ENCODE measurements at places on chromosomes 5 and 9. TPM values are rescaled to one million over a fixed set of nuclear protein-coding genes. Genes with fewer than 3 reads are reported as not detected.

GRCh38 chr5:33688066-33688465 is 203.7 kb downstream of the ADAMTS12 start:
- DNase-seq = no peak

DNA sequence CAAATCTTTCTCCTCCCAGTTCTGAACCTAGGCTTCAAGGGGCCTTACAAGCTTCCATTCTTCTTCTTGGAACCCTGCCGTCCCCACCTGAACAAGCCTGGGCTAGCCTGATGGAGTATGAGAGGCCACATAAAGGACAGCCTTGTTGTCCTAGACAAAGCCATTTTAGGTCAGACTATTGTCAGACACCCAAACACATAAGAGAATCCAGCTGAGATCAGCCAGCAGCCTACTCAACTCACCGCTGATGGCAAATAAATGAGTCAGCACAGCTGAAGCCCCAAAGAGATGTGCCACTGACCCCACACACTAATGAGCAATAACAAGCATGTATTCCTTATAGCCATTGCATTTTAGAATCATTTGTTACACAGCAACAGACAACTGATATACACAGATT is 33.8 kb downstream of the SVEP1 start:
- peak; percentile 10 for DNase-seq

DNA sequence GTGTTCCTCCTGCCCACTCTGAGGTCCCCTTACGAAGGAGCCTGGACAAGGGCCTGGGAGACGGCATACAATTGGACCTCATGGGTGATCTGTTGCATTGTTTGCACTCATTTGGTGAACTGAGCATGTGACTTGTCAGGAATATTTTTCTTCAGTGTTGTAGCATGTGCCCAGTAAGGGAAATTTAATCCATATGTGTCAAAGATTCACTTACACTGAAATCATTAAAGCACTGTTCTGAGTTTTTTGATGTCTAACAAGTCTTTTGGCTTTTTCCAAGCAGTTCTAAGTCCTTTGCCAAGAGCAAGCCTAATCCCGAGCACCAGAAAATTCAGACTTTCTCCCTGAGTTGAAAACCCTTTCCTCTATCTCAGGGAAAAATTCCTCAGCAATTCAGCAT is 61.6 kb upstream of the RPS23 start:
- DNase-seq = no peak

DNA sequence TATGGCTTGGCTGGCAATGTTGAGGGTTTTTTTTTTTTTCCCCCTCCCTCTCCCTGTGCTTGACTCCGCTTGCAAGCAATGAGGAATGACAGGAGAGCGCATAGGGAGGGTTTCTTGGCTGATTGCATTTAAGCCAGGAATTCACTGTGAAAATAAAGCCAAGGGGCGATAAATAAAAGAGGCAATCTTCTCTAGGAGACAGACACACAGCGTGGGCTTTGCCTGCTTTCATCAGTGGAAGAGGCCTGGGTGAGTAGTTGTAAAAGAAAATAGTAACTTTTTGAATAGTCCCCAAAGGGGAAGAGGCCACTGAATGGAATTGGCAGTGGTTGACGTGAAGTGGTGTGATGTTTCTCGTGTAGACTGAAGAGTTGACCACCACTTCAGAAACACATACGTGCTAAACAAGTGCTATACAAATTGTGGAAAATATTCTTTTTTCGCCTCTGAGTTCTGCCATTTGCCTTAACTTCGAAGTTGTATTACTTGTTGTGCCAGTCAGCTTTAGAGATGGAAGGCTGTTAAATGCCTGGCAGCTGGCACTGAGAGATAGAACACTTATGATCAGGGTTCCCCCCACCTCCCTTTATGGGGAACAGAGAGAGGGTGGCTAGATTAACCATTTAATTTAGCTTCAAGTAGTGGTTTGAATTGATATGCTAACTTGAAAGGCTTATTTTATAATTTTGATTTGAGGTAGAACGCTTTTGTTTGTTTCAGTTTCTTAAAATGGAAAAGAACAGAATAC is 3.0 kb downstream of the ZSWIM6 start:
- peak; percentile 20 for DNase-seq

GRCh38 chr5:149832636-149833035 is 102.5 kb downstream of the PPARGC1B start:
- DNase-seq = no peak

- no peak for DNase-seq
These were observed 425.5 kb upstream of the DAB2 start for GRCh38 chr5:39850291-39850690.

- no peak for DNase-seq
These were observed 29.5 kb downstream of the PLEKHG4B start for GRCh38 chr5:121432-121831.

GRCh38 chr9:101132801-101133200 is 104.3 kb downstream of the PLPPR1 start:
- DNase-seq = no peak

DNA sequence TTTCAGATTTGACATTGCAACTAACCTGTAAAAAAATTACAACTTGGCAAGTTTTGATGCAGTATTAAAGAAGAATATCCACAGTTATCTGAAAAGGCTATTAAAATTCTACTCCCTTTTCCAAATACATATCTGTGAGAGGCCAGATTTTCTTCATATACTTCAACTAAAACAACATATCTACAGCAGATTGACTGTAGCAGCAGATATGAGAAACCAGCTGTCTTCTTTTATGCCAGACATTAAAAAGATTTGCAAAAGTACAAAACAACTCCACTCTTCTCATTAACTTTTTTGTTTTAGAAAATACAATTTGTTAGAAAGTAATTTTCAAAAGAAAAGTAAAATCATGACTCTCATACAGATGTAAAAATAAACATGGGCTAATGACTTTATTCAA is 281.1 kb upstream of the PCSK5 start:
- no peak for DNase-seq

GRCh38 chr5:156036640-156037039 is 290.3 kb upstream of the SGCD start:
- DNase-seq = no peak

DNA sequence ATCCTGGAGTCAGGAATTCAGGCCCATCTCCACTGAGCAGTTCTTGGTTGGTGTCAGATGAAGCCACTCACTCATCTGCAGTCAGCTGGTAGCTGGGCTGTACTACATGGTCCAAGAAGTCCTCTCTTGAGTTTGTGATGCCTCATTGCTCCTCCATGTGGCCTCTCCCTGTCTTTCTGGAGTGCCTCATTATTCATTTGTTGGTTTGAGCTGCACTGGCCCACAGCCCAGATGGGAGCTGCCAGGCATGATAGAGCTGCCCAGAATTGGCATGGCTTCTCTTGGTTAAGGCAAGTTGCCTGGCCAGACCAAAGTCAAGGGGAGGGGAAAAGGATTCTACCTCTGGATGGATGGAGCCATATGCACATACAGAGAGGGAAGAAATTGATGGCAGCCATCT is 8.0 kb downstream of the PTCD2 start:
- DNase-seq = peak; percentile 79

GRCh38 chr9:97627624-97628023 is 5.5 kb downstream of the TSTD2 start:
- no peak for DNase-seq

- DNase-seq = peak; percentile 66
These were observed 6.8 kb upstream of the TCOF1 start for GRCh38 chr5:150350524-150351344.

GRCh38 chr9:97502984-97503861 is 1.8 kb downstream of the TMOD1 start:
- DNase-seq = no peak

- no peak for DNase-seq
These were observed 15.5 kb upstream of the LRRTM2 start for GRCh38 chr5:138890644-138891043.

- no peak for DNase-seq
These were observed 169.3 kb upstream of the PPP1R2B start for GRCh38 chr5:156680831-156681230.

DNA sequence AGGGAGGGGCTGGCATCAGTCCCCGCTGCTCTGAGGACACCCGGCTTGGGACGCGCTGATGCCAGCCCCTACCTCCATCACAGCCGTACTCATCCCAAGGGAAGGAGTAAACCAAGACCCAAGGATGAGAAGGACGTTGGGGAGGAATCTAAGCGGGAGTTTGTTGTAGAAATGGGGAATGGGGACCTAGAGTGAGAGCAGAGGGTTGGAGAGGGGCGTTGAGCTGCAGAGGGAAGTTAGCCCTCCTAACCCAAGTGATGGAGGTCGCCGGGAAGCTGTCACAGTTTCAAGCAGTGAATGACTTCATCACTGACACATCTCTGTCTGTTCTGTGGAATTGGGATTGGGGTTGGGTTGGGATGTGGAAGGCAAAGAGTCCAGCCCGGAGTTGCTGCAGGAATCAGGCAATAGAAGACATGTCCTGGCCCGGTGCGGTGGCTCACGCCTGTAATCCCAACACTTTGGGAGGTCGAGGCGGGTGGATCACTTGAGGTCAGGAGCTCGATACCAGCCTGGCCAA is 759 bp upstream of the SUSD1 start:
- no peak for DNase-seq

DNA sequence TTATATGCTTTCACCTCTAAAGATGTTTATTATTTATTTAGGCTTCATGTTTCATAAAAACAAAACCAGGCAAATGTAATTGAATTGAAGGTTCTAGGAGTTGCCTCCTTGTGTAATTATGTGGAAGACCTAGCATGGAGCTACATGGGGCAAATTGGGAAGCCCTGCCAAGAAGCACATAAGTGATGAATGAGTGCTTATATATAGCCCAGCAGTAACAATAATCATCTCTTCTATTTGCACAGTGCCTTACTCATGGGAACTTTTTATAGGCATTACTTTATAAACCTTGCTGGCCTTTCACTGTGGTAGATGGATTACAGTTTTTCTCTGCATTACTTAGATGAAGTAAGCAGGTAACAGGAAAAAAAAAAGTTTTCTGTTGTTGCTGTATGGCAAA is 40.0 kb upstream of the GRAMD2B start:
- peak; percentile 59 for DNase-seq

- DNase-seq = no peak
These were observed 93.4 kb upstream of the ITGA2 start for GRCh38 chr5:52895572-52896413.

GRCh38 chr5:110965773-110966581 is 105.5 kb upstream of the TSLP start:
- no peak for DNase-seq

GRCh38 chr9:16318516-16319060 is 551.9 kb downstream of the BNC2 start:
- no peak for DNase-seq

DNA sequence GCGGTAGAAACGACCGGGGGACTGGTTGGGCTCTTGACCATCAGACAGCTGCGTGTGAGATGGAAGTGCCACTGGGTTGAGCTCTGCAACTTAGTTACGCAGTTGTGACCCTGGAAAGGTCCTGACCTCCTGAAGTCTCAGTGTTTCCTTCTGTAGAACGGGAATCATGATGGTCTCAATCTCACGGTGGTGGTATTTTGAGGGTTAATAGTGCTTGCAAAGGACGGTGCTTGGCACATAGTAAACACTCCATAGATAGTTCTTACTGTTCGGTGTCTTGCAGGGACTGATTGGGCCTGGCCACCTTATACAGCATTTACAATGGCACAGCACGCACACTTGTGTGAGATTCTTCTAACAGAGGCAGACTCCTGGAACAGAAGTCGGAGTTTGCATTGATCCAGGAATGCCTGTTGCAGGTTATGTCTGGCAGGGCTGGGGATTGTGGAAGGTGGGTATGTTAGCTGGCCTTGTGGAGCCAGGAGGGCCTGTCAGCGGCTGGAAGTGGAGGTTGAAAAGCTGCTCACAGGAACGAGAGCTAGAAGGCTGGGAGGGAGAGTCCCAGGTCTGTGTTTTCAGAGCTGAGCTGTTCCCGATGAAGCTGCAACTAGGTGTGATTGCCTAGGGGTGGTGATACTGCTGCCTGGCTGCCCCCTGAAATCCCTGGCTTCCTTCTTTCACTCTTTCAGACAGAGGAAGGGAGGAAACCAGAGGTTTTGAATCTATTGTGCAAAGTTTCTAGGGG is 962 bp upstream of the TXN start:
- no peak for DNase-seq

- no peak for DNase-seq
These were observed 264.6 kb upstream of the TAS2R1 start for GRCh38 chr5:9894571-9895301.

DNA sequence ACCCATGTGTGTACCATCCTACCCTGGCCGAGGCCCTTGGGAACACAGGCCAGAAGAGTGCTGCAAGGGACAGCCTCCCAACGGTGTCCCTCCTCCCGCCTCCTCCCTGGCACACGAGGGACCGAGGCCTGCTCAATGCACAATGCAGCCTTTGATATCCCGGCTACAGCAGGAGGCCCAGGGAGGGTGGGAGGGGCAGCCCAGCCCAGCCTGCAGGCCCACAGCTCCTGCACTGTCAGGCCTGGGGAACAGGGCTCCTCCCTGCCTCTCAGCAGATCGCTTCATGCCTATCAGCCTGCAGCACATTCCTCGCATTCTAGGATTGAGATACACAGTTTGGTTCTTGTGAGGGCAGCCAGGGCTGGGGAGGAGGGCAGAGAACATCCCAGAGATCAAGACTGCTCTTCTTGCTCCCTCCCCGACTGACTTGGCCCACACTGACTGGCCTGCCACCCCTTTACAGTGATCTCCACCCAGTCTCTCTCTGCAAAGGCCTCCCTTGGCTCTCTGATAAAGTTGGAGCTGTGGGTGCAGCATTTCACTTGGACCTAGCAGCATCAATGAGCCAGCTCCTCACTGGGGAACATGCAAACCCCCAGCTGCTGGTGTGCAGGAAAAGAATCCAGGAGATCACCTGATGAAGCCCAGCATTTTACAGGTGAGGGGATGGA is at the start of gene SH3TC2:
TSS of gene SH3TC2 (minus strand) at position 46 of the 671 bp plus-strand sequence. CDS start at position 6, 40 bp downstream.
- peak; percentile 87 for DNase-seq

DNA sequence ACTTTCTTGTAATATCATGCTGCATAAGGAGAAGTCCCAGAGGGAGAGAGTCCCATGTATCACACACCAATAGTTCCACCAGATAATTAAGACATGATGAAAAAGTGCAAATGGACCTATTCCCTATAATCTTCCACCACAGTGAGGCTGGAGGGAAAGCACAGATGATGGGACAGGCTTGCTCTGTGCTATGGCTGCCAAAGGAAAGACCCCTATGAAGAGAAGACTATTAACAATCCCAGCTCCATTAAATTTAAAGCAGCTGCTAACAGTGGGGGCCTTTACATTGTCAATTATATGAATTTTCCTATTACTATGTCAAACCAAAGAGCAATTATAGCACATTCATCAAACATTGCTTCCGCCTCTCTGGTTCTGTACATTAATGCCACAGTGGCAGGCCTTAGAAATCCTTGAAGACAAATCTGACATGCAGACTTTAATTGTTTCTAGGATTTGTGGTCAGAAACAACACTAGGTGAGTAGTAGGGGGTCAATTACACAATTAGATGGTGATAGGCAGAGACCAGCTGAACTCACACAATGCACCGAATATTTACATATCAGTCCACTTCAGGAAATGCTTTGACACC is 551.3 kb downstream of the TLE1 start:
- no peak for DNase-seq

The TAF11L5 gene
- total RNA-seq = not detected

The FAM153A gene
- 1.4 TPM for total RNA-seq

The SREK1 gene
- total RNA-seq = 87.6 TPM

The SLC4A9 gene
- total RNA-seq = not detected

The MYMK gene
- total RNA-seq = not detected

The ADAMTS16 gene
- 3.9 TPM for total RNA-seq

The TSLP gene
- total RNA-seq = not detected

The CCDC180 gene
- total RNA-seq = 0.03 TPM
